ENCODE measurements at places on chromosomes 1 and 21.

DNA sequence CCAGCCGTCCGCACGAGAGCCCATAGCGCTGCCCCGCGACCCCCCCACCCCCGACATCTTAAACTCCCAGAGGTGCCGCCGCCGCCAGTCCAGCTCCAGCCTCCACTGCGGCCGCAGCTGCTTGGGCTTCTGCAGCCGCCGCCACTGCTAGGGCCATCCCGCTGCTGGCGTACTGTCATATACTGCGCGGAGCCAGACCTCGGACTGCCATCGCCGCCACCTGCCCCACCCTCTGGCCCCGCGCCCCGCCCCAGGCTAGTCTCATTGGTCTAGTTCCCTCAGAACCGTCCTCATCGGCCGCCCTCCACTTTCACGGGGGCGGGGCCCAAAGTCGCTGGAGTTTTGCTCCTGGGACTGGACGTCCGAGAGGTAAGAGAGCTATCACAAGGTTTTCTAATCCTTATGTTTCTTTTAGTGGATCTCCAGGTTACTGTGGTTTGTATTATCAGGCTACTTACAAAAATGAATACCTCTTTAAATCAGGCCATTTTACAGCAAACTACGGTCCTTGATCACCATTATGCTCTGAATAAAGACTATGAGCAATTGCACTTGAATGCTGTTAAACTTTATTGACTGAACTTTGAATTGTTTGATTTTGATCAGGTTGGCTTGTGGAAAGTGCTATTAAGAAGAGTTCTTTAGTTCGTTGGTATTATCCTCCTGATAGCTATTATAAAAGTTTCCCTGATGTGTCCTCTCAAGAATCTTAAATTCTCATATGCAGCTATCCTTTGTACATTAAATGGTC is 2.8 kb upstream of the CD1D start:
- DNase-seq = no peak

- DNase-seq = no peak
These were observed 40.7 kb downstream of the MATN1 start for GRCh38 chr1:30682396-30683275.

DNA sequence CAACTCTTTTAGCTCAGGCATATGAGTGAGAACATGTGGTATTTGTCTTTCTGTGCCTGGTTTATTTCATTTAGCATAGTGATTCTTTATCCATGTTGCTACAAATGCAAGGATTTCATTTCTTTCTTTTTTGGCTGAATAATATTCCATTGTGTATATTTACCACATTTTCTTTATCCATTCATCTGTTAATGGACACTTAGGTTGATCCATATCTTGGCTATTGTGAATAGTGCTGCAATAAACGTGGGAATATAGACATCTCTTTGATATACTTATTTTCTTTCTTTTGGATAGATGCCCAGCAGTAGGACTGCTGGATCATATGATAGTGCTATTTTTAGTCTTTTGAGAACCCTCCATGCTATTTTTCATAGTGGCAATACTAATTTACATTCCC is 30.8 kb downstream of the ASB17 start:
- DNase-seq = no peak

- no peak for DNase-seq
These were observed 62.7 kb downstream of the BCL9 start for GRCh38 chr1:147603986-147604385.

GRCh38 chr21:26570203-26570602 is 2.9 kb downstream of the CYYR1 start:
- no peak for DNase-seq

GRCh38 chr21:16873176-16873575 is 639.7 kb upstream of the CXADR start:
- DNase-seq = no peak

DNA sequence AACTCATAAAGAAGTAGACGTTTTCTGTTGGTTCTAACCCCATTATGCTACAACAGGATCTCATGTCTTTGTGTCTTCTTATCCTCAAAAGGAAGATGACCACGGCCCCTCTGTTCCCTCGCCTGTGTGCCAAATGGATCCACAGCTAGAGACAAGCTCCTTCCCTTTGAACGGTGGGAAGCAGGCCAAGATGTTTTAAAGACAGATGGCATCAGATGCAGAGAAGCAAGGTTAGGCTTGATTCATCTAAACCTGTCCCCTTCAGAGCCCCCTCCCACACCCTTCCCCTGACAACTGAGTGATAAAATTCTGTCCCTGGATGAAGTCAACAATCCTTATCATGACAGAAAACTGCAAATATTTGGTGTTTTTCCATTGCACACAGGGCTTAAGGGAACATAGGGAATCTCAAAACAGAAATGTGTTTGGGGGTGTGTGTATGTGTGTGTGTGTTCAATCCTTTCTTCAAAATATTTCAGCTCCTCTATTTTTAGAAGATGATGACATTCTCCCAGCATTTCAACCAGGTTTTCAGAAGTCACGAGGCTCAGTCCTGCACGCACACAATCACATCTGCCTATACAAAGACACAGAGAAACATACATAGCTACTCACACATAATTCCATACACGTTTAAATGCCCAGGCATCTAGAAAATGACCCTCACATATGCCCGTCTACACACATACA is 27.8 kb upstream of the FMOD start:
- DNase-seq = no peak

DNA sequence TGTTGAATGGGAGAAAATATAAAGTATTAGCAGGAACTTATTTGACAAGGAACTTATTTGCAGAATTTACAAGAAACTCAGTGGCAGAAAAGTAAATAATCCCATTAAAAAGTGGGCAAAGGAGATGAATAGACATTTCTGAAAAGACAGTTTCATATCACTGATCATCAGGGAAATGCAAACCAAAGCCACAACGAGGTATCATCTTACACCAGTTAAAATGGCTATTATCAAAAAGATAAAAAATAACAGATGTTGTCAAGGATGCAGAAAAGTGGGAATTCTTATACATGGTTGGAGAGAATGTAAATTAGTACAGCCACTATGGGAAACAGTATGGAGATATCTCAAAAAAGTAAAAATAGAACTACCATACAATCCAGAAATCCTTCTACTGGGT is 61.0 kb downstream of the SYT14 start:
- no peak for DNase-seq

DNA sequence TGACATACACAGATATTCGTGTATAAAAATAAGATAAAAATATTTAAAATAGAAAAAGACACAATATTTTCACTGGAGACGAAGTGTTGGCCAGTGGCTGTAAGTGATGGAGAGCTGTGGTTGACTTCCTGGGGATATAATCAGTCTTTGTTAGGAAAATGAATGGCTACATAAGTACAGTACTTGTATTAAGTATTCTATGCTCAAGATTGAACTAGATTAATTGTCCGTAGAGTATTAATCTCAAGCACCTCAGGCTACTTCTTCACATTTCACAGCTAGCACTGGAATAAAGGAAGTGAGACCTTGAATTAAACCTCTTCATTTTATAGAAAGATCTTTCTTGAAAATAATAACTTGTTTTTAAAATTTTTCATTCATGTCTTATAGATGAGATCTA is 39.0 kb upstream of the RGS5 start:
- no peak for DNase-seq

DNA sequence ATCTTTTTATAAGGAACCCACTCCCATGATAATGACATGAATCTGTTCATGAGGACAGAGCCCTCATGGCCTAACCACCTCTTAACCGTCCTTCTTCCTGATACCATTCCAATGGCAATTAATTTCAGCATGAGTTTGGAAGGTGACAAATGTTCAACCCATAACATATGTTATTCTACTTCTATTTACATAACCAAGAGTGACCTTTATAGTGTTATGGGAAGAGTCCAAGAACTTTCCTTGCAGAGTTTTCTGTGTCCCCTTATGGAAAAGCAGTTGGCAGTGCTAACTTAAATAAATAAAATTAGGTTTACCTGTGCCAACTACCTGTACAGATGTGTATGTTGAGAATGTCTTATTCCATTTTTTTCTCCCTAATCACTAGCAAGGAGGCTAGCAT is 11.1 kb downstream of the MAP10 start:
- no peak for DNase-seq

GRCh38 chr1:41566274-41566885 is 81.9 kb upstream of the EDN2 start:
- no peak for DNase-seq

DNA sequence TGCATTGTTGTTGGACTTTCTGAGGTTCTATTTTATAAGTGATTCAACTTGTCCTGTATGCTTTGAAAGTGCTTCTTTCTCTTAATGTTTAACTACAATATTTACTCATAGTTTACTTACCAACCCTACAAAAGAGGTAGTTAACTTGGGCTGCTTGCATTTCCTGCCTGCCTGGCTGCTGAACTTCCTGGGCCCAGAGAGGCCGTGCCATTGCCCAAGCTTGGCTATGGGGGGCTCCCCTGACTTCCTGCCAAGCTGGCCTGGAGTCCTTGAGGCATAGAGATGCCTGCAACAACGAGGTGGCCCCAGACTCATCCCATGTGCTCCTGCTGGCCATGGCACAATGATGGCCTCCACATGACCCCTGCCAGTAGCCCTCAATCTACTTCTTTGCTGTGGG is 361.6 kb upstream of the PLD5 start:
- DNase-seq = no peak

DNA sequence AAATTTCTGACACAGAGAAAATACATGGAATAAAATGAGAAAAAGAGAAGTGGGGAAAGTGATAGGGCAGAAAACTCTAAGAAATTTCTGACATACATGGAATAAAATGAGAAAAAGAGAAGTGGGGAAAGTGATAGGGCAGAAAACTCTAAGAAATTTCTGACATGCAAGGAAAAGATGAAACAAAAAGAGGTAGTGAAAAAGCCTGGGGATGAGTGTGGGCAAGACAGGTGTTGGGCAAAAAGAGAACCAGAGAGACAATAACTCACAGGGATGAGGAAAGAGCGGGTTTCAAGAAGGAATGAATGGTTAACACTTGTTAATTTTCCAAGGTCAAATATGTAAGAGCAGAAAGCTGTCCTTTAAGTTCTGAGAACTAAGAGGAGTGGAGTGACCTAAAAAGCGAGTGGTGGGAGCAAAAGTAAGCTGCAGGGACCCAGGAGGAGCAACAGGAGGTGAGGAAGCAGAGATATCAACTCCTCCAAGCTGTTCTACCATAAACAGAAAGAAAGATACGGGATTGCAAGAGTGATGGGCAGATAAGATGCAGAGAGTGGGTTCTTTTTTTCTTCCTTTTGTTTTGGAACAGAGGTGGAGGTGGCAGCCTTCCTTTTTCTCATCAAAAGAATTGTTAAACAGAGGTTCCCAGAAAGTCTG is 29.9 kb upstream of the EXO1 start:
- no peak for DNase-seq

DNA sequence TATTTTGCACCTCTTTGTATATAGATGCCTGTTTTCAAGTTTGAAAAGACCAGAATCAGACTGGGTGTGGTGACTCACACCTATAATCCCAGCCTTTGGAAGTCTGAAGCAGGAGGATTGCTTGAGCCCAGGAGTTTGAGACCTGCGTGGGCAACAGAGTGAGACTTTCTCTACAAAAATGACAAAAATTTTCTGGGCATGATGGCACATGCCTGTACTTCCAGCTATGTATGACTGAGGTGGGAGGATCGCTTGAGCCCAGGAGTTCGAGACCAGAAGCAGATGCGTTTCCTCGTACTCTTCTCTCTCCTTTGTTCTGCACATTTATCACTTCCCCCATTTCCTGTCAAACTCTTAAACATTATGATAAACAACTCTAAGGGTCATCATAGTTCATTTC is 310.0 kb upstream of the SNX7 start:
- no peak for DNase-seq

DNA sequence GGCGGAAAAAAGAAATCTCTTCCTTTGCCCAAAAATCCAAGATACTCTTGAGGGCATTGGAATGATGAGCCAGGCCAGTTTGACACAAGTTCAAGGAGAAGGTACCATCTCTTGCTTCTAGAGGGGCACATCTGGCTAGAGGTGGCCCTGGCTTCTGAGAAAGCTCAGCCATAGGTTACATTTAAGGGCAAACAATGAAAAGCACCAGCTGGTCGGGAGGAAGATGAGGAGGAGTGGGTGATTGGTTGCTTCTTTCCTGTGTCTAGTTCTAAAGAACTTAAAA is 132.0 kb downstream of the DHRS3 start:
- no peak for DNase-seq

GRCh38 chr1:31467005-31467674 is 54.1 kb downstream of the SERINC2 start:
- no peak for DNase-seq

- DNase-seq = no peak
These were observed 18.9 kb downstream of the DBT start for GRCh38 chr1:100230765-100231164.

DNA sequence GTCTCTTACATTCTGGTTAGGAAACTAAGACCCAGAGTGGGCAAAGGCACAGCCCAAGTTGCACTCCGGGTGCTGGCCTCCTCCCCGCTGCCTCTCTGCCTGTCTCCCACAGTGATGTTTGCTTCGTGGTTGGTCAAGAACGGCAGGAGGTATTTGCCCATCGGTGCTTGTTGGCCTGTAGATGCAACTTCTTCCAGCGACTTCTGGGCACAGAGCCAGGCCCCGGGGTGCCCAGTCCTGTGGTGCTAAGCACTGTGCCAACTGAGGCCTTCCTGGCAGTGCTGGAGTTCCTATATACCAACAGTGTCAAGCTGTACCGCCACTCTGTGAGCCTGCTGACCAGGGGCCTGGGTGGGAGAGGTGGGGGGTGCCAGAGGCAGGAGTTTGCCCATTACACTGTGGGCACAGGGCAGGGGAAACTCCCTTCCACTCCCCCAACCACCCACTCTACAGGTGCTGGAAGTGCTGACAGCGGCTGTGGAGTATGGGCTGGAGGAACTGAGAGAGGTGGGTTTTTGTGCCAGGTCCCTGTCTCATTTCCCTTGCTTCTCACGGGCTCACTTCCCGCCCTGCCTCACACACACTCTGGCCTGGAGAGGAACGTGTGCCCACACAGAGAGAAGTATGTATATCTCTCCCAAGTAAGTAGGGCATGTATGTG is 1.9 kb downstream of the BTBD19 start:
- no peak for DNase-seq

GRCh38 chr1:182720463-182720862 is 36.1 kb upstream of the RGS8 start:
- no peak for DNase-seq

DNA sequence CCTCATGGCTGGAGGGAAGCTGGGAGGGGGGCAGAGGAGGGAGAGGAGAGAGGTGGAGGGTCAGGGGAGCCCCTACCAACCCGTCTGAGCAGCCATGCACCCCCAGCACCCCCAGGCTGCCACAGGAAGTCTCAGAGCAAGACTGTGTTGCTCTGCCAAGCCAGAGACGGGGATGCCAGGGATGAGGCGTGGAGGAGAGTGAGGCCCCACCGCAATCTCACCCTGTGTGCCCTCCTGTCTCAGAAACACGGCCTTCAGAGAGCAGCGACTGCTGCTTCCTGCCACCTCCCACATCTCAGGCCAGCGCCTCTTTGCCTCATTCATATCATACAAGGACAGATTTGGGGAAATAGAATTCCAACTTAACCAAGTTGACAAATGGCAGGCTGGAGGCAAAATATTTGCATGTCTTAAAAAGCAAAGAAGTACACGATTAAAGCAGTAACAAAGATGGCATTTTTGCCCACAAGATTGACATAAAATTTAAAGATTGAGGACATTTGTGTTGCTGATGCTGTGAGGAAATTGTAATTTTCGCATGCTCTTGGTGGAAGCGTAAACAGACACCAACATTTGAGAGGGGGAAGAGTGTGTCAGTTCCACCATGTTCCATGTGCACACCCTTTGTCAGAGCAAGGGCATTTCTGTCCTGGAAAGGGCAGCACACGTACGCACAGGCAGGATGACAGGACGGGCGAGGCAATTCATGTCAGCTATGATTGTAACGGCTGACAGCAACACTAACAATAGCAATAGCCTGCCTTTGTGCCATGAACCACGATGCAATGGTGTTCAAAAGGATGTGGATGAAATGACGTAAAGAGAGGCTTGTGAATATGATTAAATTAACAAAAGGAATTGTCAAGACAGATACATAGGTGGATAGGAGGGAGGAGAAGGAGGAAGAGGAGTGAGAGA is 59.0 kb upstream of the BACE2 start:
- no peak for DNase-seq
